Bronchial epithelial cell (primary cell): ENCODE measurements at places on chromosomes 1 and 21. TPM values are rescaled to one million over a fixed set of nuclear protein-coding genes. Genes with fewer than 3 reads are reported as not detected.

- DNase-seq = peak; percentile 65
Measured at GRCh38 chr1:173476665-173477285, 360 bp upstream of the PRDX6 start.

DNA sequence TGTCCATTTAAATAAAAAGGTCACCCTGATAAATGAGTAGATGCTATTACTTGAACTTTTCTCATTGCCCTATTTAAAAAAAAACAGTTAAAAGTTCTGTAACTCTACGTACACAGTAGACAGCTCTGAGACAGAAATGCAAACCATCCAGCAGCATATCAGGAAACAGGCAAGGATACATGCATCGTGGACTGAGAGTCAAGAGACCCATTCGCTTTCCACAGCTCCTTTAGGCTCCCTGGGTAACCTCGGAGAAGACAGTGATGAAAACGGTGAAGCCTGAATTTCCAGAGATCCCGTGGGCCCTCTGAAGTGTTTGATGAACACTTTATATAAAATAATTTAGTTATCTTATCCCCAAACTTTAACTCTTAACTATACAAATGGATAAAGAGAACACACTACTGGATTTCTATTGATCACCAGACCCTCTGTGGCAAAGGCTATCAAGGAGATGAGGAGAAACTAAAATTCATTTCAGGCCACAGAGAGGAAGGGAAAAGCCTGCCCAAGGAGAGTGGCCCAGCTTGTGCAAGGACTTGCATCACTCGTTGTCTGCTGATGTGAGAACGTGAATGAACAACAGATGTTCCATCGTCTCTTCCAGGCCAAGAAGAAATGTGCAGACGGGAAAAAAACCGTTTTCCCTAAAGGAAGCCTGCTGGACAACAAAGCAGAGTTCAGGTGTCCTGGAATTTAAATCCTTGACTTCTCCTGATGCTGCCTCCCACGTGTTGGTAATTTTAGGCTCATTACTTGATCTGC, 131.0 kb downstream of the TGFBR3 start:
- no peak for DNase-seq

CCDC27 gene
- total RNA-seq = not detected in 2 replicates

DNA sequence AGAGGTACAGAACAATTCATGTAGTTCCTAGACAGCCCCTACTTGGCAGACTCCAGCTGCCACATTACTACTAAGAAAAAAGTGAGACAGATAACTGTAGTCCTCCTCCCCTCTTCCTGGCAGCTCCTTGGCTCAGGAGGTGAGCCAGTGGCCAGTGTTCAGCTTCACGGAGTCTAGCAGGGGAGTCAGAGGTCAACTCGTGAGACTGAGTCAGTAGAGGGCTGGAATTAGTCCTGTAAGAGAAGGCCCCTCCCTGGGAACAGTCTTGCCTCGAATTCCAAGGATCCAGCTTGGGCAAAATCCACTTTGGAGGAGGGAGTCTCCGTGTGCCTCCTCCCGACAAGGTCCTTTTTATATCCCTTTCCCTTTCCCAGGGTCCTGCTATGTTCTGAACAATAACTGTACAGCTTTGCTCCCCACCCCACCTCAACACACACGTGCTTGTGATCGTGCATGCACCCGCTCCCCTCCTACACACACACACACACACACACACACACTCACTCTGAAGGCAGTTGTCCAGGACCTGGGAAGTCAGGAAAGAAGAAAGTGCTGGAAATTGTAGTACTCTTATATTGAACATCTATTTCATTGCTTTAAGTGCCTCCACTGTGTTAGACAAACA, 22.5 kb upstream of the SLC27A3 start:
- DNase-seq = no peak

OLIG2 gene
- total RNA-seq = not detected in 2 replicates

RBM11 gene
- 0.26 and 0.51 TPM in 2 replicates for total RNA-seq

GRCh38 chr1:31591425-31592093, 15.2 kb downstream of the TINAGL1 start:
- DNase-seq = peak; percentile 82

WNT3A gene
- not detected in 2 replicates for total RNA-seq

DNA sequence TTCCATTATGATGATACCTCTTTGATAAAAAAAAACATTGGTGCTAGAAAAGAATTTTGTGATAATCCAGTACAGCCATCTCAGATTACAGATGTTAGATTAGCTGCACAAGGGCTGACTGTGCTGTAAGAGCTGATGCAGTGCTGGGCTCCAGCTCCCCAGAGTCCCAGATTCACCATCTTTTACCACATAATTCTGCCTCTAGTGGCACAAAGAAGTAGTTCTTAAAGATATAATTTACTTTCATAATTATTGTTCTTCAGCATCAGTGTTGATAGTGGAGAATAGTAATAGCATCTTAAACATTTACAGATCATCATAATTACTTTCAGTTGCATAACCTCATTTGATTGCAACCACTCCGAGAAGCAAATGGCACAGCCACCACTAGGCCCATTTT, 262.1 kb downstream of the BRINP2 start:
- peak; percentile 15 for DNase-seq

- DNase-seq = no peak
Measured at GRCh38 chr1:245486775-245487470, 332.1 kb downstream of the KIF26B start.

GRCh38 chr1:31751822-31752241, 12.3 kb downstream of the ADGRB2 start:
- no peak for DNase-seq

DNA sequence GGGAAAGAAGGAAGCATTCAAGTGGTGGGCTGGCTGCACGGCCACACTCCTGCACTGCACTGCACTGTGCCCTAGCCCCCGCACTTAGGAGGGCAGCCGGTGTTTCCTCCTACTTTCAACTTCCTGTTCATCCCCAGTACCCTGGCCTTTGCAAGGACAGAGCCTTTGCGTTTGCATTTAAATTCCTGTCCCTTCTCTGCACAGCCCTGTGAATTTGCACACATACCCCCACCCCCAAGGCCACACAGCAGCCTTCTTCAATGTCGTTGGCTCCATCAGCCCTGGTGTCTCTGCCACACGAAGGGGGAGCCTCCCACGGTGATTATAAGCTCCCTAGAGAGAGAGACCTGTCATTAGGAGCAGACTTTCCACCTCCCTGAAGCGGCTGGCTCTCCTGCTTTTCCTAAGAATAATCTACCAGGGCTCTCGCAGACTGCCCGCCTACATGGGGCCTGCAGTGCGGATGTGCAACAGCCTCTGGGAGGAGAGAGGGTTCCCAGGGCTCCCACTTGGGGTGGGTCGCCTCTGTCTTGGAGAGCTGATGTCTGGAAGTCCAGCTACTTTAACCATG, 13.2 kb upstream of the SLC45A3 start:
- no peak for DNase-seq

DNA sequence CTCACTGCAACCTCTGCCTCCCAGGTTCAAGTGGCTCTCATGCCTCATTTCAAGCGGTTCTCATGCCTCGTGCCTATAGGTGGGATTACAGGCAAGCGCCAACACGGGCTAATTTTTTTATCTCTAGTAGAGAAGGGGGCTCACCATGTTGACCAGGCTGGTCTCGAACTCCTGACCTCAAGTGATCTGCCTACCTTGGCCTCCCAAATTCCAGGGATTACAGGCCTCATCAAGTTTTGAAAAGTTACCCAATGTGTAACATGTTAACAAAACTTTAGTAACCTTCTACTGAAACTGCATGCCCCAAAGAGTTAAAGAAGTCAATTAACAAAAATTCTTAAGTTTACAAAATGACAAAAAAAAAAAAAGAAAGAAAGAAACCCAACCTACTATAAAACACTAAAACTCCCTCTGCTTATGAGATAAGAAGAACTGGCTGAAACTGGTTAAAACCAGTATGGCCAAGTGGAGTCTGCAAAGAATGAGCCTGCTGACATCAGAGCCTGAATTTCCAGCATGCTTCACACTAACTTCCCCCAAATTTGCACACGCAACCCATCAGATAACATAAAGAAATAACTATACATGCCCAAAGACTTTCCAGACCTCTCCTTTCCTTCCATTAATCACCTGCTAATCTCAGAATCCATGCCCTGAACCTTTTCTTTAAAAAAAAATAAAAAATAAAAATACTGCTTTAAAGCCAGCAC, 25.5 kb upstream of the PSMG1 start:
- no peak for DNase-seq

GRCh38 chr1:210448297-210448892, 119.7 kb downstream of the HHAT start:
- peak; percentile 47 for DNase-seq

MFN2 gene
- 75.3 and 83.0 TPM in 2 replicates for total RNA-seq

KCNA2 gene
- total RNA-seq = not detected in 2 replicates

DNA sequence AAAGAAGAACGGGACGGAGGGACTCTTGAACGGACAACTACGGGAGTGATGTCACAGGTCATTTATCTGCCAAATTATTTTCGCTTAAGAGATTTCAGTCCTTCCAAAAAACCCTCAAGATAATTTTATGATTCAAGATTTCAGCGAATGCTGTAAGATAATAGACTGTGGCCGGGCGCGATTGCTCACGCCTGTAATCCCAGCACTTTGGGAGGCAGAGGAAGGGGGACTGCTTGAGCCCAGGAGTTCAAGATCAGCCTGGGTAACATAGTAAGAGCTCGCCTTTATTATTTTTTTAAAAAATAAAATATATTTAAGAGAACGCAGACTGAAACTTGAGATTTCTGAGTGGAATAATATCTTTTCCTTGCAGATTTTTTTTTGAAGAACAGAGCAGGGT, 609 bp downstream of the RWDD2B start:
- DNase-seq = no peak

- no peak for DNase-seq
Measured at GRCh38 chr21:44495611-44496563, 40.6 kb downstream of the LRRC3 start.

DNA sequence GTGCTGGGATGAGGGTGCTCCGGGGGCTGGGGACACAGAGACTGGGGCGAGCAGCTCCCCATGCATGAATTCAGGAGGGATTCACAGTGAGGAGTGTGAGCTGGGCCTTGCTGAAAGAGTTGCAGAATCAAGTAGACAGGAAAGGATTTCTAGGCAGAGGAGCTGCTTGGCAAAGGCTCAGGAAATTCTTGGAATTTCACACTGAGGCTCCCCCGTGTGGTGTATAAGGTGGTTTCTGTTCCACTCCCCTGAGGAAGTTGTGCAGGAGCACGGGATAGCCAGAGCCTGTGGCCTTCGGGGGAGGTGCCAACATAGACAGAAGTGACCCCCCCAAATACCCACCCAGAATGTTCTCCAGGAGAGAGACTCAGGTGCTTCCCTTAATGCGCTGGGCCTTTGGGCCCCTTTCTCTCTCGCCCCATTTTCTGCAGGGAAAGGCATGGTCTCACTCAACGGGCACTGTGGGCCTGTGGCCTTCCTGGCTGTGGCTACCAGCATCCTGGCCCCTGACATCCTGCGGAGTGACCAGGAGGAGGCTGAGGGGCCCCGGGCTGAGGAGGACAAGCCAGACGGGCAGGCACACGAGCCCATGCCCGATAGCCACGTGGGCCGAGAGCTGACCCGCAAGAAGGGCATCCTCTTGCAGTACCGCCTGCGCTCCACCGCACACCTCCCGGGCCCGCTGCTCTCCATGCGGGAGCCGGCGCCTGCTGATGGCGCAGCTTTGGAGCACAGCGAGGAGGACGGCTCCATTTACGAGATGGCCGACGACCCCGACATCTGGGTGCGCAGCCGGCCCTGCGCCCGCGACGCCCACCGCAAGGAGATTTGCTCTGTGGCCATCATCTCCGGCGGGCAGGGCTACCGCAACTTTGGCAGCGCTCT, 58.5 kb upstream of the ACTL8 start:
- DNase-seq = peak; percentile 29

GRCh38 chr1:192941722-192942411, 117.3 kb downstream of the UCHL5 start:
- DNase-seq = no peak
